Activated CD4-positive, alpha-beta T cell treated with anti-CD3 and anti-CD28 coated beads, Interleukin-2, amount 10 ng/mL, durations not matched to agents 7 days and 5 days (primary cell): ENCODE measurements at places on chromosomes 1 and 21. TPM values are rescaled to one million over a fixed set of nuclear protein-coding genes. Genes with fewer than 3 reads are reported as not detected.

Gene NFASC
- not detected for total RNA-seq

Gene PRAMEF7
- not detected for total RNA-seq

Gene SYNC
- total RNA-seq: not detected

Gene DTL
- 72.1 TPM for total RNA-seq

Gene CAPN8
- total RNA-seq: not detected

Gene SPRR2F
- total RNA-seq: not detected

Gene CYYR1
- not detected for total RNA-seq

Gene F3
- total RNA-seq: not detected

Gene XCL1
- total RNA-seq: 0.15 TPM

Gene ST6GALNAC5
- total RNA-seq: not detected

Gene BACH1
- total RNA-seq: 21.1 TPM

DNA sequence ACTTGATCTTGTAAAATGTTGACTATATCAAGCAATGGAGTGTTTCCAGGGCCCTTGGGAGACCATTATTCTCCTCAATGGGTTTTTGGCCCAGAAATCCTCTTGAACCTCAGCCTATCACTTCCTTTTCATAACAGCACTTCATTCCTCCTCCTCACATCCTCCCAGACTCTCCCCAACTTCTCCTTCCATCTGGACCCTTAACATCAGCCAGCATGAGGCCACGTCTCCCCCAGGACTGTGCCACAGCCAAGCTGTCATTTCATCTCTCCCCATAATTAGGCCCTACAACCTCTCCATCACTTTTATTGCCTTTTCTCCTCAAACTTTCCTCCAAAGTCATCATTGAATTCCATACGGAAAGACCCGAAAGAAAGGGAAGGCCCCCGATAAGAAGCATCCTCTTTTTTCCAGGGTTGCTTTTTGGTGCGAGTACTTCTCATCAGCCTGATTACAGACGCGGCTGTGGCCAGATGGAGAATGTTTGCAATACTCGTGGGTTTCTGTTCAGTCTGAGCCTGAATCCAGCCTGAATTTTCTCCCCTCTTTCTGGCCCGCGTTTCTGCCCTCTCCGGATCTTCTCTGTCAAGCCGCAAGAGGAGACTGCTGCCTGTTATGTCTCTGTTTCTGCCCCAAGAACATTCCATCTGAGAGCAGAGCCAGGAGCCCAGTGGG lies 52.7 kb upstream of the SLC25A33 start:
- peaks cover 13% of the 10 kb centered on the region for H3K27me3 ChIP-seq
- no peak overlapping the region for H3K27ac ChIP-seq
- H3K4me1 ChIP-seq: peaks cover 2% of the 10 kb centered on the region
- H3K36me3 ChIP-seq: no peaks in the 10 kb centered on the region
- DNase-seq: no peak
- no peak overlapping the region for H3K4me3 ChIP-seq

GRCh38 chr1:76262601-76263000 lies 188.1 kb downstream of the ST6GALNAC3 start:
- H3K4me1 ChIP-seq: peaks cover 50% of the 10 kb centered on the region
- H3K36me3 ChIP-seq: peaks cover 8% of the 10 kb centered on the region
- H3K27me3 ChIP-seq: no peaks in the 10 kb centered on the region
- DNase-seq: no peak

DNA sequence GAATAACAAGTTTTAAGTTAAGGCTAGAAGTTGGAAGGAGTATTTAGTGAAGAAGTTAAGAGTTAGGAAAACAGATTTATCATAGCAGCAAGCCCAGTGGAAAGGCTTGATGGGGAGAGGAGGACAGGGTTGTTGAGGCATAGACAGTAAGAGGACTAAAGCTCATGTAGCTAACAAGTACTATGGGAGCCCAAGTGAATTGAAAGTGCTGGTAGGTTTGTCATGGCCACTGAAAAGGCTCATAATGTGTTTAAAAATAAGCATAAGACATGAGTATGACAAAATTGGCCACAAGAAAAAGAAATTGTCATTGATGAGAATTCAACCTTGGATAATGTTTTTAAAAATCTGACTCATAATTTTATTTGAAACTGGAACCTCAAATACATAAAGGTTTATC lies 49.2 kb upstream of the CRB1 start:
- no peaks in the 10 kb centered on the region for H3K27me3 ChIP-seq
- H3K4me1 ChIP-seq: peaks cover 5% of the 10 kb centered on the region
- no peak for DNase-seq

- DNase-seq: no peak
- no peak overlapping the region for H3K4me3 ChIP-seq
- no peaks in the 10 kb centered on the region for H3K27me3 ChIP-seq
- H3K27ac ChIP-seq: no peak overlapping the region
- no peaks in the 10 kb centered on the region for H3K36me3 ChIP-seq
- peaks cover 3% of the 10 kb centered on the region for H3K4me1 ChIP-seq
These were observed 20.6 kb downstream of the NPR1 start for GRCh38 chr1:153698923-153699714.

DNA sequence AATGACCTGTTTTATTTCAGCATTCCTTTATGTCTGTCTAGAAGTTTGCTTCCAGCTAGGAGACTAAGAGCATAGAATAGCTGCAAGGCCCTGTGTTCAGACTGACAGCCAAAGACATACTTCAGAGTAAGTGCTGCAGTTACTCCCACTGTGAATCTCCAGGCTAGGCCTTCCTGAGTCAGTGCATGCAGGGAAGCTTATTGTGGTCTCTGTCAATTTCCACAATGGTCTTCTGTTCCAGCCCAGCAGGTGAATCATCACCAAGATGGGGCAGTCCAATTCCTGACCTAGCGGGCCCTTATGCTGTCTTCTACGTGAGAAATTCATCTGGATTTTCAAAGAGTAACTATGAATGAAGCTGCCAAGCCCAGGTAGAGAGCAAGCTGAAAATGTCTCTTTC lies 146.3 kb upstream of the C8B start:
- no peaks in the 10 kb centered on the region for H3K4me1 ChIP-seq
- DNase-seq: no peak
- no peak overlapping the region for H3K27ac ChIP-seq
- H3K36me3 ChIP-seq: no peaks in the 10 kb centered on the region
- no peaks in the 10 kb centered on the region for H3K27me3 ChIP-seq
- no peak overlapping the region for H3K4me3 ChIP-seq

DNA sequence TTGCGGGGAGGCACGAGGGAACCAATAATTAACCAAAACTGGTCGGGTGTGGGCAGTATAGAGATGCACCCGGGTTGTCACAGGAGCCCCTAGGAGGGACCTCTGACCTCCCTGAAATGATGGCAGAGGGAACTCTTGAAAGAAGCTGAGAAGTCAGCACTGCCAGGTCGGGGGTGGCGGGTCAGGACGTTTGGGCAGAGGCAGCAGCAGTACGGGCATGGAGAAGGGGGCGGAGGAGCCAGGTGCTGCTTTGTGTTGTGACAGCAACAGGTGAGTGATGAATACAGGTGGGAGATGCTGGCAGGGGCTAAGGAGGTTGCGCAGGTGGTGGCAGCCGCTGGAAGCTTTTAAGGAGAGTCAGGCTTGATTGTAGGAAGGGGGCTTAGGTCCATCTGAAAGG lies 11.7 kb downstream of the TNFRSF1B start:
- H3K4me3 ChIP-seq: peak overlapping the region; percentile 63
- peaks cover 33% of the 10 kb centered on the region for H3K36me3 ChIP-seq
- no peak for DNase-seq
- peaks cover 81% of the 10 kb centered on the region for H3K4me1 ChIP-seq
- peak overlapping the region; percentile 92 for H3K27ac ChIP-seq
- no peaks in the 10 kb centered on the region for H3K27me3 ChIP-seq

DNA sequence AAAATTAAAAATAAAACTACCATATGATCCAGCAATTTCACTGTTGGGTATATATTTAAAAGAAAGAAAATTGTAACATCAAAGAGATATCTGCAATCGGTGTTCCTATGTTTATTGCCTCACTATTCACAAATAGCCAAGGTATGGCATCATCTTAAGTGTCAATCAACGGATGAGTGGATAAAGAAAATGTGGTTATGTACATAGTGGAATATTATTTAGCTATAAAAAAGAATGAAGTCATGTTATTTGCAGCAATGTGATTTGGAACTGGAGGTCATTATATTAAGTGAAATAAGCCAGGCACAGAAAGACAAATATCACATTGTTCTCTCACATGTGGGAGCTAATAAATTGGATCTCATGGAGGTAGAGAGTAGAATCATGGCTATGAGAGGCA lies 76.3 kb downstream of the RD3 start:
- no peak for DNase-seq
- H3K27me3 ChIP-seq: peaks cover 20% of the 10 kb centered on the region
- peaks cover 20% of the 10 kb centered on the region for H3K4me1 ChIP-seq
- H3K4me3 ChIP-seq: peak overlapping the region; percentile 41
- H3K36me3 ChIP-seq: peaks cover 10% of the 10 kb centered on the region
- peak overlapping the region; percentile 26 for H3K27ac ChIP-seq

GRCh38 chr1:54477153-54477561 lies 70.9 kb upstream of the ACOT11 start:
- H3K4me3 ChIP-seq: no peak overlapping the region
- peaks cover 72% of the 10 kb centered on the region for H3K4me1 ChIP-seq
- H3K27ac ChIP-seq: peak overlapping the region; percentile 44

DNA sequence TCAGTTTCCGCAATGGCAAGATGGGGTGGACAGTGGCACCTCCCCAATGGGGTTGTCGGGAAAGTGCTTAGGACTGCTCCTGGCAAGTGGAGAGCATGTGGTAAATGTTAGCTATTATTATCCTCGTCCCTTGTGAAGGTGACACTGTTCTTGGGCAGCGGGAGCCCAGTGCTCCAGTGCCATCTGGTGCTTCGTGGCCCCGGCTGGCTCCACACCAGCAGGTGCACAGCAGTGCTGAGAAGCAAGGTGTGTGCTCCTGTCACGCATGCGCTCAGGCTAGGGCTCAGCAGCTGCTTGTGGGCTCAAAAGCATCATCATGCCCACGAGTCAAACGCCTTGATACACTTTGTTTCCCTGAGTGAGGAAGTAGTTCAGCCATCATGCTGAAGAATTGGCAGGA lies 24.9 kb upstream of the KCNC4 start:
- no peaks in the 10 kb centered on the region for H3K4me1 ChIP-seq
- DNase-seq: no peak
- no peak overlapping the region for H3K4me3 ChIP-seq
- H3K36me3 ChIP-seq: no peaks in the 10 kb centered on the region

DNA sequence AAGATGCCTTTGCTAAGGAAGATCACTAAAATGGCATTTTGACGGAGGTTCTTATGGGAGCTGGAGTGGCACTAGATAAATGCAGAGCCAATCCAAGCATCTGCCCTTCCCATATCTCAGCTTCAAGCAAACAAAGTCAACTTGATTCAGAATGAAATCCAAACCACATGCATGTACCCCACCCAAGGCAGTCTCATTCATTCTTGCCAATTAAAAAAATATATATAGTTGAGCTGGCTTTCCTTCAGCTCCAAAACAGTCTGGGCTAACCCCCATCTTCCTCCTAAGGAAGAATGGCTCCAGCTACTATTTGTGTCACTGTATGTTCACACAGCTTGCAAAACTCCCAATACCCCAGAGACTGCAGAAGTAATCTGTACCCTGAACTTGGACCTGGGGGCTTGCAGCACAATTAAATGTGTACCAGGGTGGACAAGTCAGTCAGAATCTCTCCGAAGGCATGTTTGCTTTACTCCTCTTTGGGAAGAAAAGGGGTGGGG lies 35.4 kb downstream of the GPR3 start:
- H3K4me3 ChIP-seq: peak overlapping the region; percentile 74
- H3K27me3 ChIP-seq: no peaks in the 10 kb centered on the region
- peaks cover 62% of the 10 kb centered on the region for H3K4me1 ChIP-seq
- DNase-seq: no peak
- peak overlapping the region; percentile 77 for H3K27ac ChIP-seq

- peaks cover 14% of the 10 kb centered on the region for H3K4me1 ChIP-seq
- no peak overlapping the region for H3K27ac ChIP-seq
- DNase-seq: no peak
- H3K27me3 ChIP-seq: no peaks in the 10 kb centered on the region
These were observed 202.0 kb downstream of the GABPA start for GRCh38 chr21:25936776-25937175.

GRCh38 chr1:11053758-11054137 lies 6.1 kb downstream of the SRM start:
- no peaks in the 10 kb centered on the region for H3K27me3 ChIP-seq
- H3K4me3 ChIP-seq: no peak overlapping the region
- peak; percentile 14 for DNase-seq
- H3K4me1 ChIP-seq: peaks cover 11% of the 10 kb centered on the region
- H3K36me3 ChIP-seq: peaks cover 10% of the 10 kb centered on the region

DNA sequence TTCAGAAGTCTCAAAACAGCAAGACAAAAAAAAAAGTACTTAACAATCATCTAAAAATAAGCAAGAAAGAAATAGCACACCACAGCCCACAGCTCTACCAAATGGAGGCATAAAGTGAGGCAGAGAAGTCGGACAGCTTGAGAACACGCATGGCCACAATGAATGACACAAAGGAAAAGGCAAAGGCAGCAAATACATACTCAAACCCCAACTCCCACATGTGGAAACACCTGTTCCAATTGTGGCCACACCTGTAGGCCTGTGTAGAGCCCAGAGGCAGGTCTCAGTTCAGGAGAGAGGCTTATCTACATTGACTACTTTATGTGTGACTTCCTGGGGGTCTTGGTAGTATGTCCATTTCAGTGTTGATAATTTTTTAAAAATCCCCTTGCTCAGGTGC lies 543.5 kb downstream of the LMO4 start:
- no peak overlapping the region for H3K4me3 ChIP-seq
- H3K36me3 ChIP-seq: no peaks in the 10 kb centered on the region
- no peaks in the 10 kb centered on the region for H3K4me1 ChIP-seq
- no peak overlapping the region for H3K27ac ChIP-seq
- no peaks in the 10 kb centered on the region for H3K27me3 ChIP-seq
- no peak for DNase-seq

DNA sequence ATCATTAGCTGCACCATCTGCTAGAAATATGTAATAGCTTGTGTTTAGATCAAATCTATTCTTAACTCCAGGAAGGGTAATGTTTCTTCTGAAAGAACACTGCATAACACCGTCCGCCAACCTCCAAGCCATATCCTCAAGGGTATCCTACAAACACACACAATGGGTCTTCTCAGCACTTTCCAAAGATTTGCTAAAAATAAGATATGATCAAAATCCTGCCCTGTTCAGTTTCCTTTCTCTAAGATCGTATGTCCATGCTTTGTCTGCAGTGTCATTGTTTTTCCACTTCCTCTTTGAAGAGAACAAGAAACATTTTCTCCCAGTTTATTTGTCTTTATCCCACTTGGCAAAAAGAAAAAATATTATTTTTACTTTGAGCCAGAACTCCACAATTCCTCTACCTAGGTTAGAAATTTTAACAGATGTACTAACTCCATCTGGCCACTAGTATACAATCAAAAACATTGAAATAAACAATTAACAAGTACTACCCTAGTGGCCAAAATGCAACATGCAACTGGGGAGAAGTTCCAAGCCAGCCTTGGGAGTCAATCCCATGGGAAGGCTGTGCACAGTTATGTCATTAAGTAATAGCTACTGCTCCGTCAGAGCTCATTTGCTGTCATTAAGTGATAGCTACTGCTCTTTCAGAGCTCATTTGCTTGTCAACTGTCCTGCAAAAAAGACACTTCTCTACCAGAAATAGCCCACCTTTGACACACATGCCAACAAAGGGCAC lies 37.8 kb downstream of the FRRS1 start:
- no peaks in the 10 kb centered on the region for H3K27me3 ChIP-seq
- H3K36me3 ChIP-seq: no peaks in the 10 kb centered on the region
- H3K27ac ChIP-seq: no peak overlapping the region
- no peaks in the 10 kb centered on the region for H3K4me1 ChIP-seq
- H3K4me3 ChIP-seq: no peak overlapping the region
